Spinal cord (tissue), 10 donors: ENCODE measurements at places on chromosomes 4 and X. TPM values are rescaled to one million over a fixed set of nuclear protein-coding genes. Genes with fewer than 3 reads are reported as not detected.
A peak's percentile ranks its signal among the peaks of the same experiment; 100 is the strongest.

Gene DDIT4L
- polyA plus RNA-seq, result 4.3 TPM

Gene PLP1
- polyA plus RNA-seq, result 888 TPM

Gene SGMS2
- 3.1 TPM for polyA plus RNA-seq

Gene KLF3
- polyA plus RNA-seq, result 30.0 TPM

DNA sequence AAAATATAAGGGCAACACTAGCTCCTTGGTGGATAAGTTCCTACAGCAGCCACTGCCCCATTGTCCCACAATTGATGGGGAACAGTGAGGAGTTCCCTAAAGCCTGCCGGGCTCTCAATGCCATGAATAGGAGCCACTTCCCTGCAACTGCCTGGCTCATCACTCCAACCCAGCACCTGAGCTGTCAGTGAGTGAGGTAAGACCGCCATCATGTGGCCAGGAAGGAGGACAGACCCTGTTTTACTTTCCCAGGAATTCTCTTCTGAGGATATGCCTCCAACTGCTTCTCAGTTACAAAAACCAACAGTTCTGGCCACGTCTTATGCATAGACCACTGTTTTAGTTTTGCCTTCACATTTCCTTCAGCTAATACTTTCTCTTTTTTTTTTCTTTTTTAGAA lies 45.5 kb downstream of the SRPX start:
- peak; percentile 68 for DNase-seq

DNA sequence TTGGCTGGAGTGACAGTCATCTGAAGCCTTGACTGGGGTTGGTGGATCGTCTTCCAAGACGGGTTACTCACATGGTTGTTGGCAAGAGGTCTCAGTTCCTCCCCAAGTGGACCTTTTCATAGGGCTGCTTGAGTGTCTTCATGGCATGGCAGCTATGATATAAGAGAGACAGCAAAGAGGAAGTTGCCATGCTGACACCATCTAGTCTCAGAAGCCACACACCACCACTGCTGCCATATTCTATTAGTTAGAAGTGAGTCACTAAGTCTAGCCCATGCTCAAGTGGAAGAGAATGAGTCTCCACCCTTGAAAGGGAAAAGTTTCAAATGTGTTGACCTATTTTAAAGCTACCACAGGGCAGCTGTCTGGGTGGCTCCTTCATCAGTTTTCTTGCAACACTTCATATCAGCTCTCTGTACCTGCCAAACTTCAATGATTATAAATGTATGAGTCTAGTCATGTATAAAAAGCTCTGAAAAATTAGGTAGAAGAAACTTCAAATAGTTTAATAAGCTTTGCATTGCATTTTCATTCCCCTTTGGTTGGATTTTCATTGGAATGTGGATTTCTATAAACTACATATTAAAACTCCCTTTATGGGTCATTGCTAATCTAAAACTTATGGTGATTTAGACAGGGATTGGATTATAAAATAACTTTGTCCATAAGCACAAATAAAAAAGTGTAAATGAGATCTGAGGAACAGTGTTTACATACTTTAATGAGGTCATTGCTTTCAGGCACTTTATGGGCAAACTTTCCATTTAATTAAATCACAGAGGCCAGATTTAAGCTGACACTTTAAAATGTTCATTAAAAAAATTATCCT lies 68.0 kb upstream of the ATXN3L start:
- DNase-seq, result no peak

DNA sequence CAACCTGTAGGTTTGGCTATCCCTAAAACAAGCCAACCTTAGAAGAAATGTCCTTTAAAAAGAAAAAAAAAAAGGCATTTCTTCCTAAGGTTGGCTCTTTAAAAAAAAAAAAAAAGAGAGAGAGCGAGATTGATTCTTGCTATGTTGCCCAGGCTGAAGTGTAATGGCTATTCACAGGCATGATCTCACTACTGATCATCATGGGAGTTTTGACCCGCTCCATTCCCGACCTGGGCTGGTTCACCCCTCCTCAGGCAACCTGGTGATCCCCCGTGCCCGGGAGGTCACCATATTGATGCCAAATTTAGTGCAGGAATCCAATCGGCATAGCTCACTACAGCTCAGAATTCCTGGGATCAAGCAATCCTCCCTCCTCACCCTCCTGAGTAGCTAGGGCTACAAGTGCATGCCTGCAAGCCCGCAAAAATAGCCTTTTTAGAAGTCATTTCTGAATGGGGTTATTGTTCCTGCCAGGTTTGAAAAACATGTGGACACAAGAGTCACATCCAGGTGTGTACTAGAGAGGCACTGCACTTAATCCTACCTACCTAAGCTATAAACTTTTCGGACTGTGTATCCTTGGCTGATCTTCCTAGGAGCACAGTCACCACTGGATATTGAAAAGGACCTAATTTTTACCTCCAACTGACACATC lies 61.4 kb upstream of the ZCCHC13 start:
- no peak for DNase-seq

GRCh38 chr4:27121830-27122229 lies 261.2 kb downstream of the STIM2 start:
- DNase-seq, result no peak

GRCh38 chrX:122584981-122585380 lies 599.1 kb upstream of the GRIA3 start:
- DNase-seq, result peak; percentile 34

DNA sequence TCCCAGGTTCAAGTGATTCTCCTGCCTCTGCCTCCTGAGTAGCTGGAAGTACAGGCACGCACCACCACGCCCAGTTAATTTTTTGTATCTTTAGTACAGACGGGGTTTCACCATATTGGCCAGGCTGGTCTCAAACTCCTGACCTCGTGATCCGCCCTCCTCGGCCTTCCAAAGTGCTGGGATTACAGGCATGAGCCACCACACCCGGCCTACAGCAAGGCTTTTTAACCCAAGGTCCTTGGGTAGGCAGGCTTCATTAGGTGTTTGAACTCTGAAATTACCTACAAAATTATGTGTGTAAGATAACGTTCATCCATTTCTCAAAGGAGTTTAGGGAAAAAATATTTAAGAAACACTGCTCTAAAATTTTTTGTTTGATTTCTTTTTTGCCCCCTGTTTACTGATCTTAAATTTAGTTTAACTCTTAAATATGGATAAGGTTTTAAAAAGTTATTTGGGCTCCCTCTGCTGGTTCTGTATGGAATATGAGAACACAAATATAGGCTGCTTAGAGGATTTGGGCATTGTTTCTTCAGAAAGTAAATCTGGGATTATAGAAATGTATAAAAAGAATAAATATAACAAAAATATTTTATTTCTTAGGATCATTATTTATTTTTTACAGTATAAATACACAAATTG lies 92.8 kb downstream of the CBR4 start:
- DNase-seq, result peak; percentile 48

DNA sequence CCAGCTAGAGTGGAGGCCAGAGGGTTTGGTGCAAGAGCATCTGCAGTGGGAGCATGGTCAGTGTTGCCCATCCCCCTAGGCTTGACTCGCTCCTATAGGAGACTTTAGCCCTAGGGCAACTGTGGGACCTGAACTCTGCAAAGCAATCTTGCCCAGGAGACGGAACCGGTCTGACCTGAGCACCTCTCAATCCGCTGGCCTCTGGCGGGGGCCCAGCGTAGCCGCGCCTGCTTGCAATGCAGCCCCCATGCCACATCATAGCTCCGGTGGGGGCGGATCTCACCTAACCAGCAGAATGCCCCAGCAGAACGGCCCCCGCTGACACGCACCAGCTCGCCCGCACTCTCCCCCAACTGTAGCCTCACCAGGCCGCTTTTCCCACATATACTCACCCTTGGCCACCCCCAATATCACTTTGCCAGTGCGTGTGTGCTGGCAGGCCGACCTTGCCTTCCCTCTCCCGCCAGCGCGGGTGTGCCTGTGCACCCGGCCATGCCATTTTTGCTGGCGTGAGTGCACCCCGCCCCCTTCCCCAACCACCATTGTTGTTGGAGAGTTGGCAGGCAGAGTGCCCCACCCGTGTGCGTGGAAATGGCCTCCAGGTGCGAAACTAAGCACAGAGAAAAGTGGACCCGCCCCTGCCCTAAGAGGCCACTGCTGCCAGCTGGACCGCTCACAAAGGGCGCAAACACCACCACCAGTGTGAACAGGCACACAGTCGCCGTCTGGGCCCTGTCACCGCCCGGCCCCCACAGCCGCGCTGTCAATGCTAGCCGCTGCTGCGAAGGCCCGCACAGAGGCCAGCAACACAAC lies 5.8 kb downstream of the BEX4 start:
- no peak for DNase-seq

DNA sequence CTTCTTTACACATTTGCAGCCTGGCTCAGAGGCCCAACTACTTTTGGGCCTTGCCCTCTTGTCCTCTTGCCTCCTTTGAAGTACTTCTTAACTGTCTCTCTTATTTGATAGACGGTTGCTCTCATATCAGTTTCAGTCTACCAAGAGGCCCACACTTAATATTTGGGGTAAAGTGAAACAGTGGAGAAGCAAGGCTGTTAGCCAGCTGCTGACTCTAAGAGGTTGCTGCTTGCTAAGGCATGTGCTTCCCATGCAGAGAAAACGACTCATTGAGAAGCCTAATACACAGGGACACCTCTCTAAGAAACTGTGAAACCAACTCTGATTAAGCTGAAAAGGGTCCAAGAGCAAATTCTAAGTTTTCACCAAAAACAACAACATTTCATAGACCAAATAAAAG lies 94.6 kb downstream of the PPP3CA start:
- no peak for DNase-seq

DNA sequence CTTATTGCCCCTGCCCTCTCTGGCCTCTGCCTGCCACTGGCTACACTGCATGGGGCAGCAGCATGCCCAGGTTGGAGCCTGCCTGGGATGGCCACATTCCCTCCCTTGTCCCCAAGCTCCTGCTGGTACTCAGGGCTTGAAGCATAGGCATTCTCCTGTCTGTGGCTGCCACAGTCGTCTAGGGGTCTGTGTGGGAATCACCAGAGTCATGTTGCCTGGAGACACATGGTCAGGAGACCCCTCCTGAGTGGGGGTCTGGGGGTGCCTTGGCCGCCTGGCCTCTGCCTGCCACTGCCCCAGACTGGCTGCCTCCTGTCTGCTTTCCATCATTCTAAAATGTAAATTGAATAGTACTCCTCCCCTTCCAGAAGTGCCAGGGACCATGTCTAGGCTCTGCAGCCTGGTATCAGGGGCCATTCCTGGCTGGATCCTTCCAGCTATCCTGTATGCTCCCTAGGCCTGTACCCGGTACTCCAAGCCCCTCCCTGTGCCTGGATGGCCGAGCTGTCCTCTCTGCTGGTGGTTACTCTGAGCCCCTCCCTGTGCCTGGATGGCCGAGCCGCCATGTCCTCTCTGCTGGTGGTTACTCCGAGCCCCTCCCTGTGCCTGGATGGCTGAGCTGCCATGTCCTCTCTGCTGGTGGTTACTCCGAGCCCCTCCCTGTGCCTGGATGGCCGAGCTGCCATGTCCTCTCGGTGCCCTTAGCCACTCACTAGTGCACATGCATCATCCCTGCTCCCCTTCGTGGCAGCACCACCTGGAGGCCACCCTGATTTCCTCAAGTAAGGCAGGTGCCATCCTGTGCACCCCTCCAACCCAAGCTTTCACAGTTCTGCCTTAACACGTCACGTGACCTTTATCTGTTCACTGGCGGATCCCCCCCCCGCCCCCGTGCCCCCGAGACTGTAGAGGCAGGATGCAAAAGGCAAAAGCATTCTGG lies 5.5 kb upstream of the NKX1-1 start:
- no peak for DNase-seq

GRCh38 chrX:153984351-153985178 lies 12.0 kb downstream of the TMEM187 start:
- no peak for DNase-seq

DNA sequence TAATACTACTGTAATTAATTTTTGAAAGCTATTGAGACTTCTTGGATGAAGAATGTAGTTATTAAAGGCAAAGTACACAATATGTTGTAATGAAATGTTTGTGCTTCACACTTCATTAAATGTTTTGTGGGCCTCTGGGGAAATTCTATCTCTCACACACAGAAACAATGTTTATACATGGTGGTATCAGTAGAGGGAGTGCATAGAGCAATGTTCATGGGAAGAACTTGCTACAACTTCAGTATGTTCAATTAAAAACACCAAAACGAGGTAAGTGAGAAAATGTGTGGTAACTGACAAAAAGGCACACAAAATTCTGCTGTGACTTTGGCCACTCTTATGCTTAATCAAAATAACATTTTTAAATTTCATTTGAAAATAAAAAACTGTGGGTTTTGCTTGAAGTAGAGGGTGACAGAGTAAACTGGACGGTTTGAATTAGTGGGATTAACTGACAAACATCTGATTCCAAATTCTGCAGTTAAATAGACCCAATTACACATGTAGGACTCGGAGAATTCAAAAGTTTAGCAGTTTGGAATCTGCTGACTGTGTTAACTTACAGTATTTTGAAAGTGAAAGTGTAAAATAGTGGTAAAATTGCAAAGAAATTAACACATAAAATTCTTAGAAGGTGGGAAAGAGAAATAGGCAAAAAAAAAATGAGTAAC lies 111.4 kb upstream of the TTC29 start:
- no peak for DNase-seq

DNA sequence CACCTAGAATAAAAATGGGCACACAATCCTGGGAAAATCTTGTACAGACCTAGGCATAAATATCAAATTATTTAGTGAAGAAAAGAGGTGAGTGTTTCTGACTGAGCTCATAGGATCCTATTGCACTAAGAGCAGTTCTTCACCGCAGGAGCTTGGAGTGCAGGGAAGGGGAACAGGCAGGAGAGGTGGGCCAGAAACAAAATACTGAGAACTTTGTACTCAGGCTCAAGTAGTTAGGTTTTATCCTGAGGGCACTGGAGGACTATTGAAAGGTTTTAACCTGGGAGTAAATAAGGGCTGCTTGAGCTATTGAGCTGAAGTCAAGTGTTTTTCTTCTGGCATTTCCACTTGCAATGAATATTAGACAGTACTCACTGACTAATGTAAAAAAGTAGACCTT lies 12.2 kb downstream of the EPHA5 start:
- DNase-seq, result no peak

DNA sequence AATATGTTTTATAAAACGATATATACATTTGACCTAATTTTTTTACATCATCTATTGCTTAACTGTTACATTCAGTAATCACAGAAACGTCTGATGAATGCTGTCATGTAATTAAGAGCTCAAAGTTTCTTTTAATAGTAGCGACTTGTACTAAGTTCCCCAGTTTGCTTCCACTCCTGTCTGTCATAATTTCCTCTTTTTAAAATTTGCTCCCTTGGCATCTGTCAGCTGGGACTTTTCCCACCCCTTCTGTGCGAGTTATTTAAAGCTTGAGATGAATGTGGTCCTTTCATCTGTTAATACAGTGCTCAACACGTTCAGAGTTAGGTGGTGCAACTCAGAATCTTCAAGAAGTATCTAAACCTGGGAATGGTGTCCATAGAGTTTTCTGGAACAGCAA lies 1.2 kb downstream of the RAP1GDS1 start:
- DNase-seq, result peak; percentile 49
